Activated CD4-positive, alpha-beta T cell treated with anti-CD3 and anti-CD28 coated beads, Interleukin-2, amount 10 ng/mL, durations not matched to agents 24 days and 14 days (primary cell): ENCODE measurements at places on chromosomes 2 and 18.

DNA sequence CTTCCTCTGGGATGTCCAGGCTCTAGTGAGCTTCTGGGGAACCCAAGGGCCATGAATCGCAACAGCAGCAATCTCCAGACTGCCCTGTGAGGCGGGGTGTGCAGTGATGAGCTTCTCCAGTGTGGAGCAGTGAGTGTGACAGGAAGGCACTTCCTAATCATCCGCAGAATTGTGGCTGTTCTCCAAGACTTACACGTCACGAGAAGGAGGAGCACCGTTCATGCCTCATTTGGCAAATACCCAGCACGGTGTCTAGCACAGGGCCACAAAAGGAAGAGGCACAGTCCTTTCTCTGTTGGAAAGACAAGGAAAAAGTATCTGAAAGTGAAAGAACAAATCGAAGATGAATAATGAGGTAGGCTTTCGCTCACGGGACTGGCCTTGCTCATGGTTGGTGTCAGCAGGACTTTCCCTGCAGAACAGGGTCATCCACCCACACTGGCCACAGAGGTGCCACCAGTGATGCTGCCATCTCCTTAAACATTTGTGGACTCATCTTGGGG lies 125.1 kb upstream of the HAAO start:
- H3K36me3 ChIP-seq = no peaks in the 10 kb centered on the region

DNA sequence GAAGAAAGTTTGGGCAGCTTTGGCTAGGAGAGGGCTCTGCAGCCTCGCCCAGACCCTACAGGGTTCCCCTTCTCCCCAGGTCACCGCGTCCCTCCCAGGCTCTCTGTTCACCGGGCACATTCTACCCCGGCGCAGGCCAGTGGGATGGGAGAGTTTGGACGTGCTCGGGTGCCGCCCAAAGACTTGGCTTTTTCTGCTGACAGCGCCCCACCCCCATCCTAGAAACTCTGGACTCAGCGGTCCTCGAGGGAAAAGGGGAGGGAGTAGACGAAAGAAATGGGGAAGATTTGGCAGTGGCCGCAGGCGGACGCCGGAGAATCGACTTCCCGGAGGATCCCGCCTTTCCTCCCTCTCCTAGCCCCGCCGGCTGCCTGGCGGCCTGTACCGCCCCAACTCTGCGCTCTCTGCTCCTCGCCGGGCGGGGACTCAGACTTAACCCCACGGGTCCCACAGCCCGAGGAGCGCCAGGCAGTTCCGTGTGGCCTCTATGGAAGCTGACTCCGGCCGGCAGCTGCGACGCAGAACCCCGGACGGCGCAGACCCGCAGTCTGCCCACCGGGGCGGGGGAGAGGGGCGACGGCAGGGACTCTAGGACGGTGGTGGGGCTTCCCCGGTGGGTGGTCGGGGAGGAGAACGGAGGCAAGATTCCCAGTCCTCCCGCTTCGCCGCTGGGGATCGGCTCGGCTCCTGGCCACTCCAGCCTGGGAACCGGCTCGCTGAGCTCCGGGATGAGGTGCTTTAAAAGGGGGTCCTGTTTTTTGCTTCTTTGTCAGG lies 863 bp upstream of the SIX2 start:
- H3K27ac ChIP-seq = no peak overlapping the region
- H3K4me3 ChIP-seq = peak overlapping the region; percentile 80
- peaks cover 79% of the 10 kb centered on the region for H3K27me3 ChIP-seq
- peaks cover 11% of the 10 kb centered on the region for H3K4me1 ChIP-seq
- peaks cover 2% of the 10 kb centered on the region for H3K36me3 ChIP-seq

DNA sequence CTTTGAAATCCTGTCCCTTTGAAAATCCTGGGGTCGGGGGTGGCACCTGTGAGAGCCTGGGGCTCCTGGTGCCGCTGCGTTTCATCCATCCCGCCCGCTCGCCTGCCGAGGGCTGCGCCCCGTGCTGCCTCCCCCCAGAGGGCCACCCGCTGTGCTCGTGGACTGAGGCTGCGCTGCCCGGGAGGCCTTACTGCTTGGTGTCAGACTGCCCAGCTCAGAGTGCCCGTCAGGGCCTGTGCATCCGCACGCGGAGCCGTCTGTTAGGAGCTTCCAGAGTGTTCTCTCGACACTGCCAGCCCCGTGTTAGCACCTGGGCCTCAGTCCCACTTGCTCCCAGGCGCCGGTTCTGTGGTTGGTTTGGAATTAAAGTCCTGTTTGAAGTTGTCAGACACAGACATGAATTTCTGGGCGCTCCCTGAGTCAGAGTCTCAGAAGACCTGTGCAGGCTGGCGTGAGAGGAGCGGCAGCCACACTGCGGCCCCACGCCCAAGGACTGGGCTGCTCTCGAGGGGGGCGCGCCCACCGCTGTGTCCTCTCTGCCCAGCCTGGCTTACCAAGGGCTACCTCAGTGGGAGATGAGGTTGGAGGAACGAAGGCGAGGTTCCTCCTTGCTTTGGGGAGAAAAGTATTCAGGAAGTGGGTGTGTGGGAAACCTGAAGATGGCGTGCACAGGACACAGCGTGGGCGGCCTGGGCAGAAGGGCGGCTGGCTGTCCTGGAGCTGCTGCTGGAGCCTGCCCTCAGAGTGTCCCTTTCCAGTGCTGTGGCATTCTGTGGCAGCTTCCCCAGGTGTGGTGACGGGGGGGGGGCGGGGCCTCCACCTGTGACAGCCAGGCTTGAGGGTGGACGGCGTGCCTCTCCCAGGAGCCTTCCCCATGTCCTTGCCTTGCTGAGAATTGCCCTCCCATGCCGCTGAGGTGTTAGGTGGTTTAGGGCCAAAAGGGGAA lies 14.1 kb downstream of the DTYMK start:
- no peaks in the 10 kb centered on the region for H3K27me3 ChIP-seq
- peaks cover 31% of the 10 kb centered on the region for H3K36me3 ChIP-seq
- H3K4me3 ChIP-seq = no peak overlapping the region
- H3K4me1 ChIP-seq = peaks cover 2% of the 10 kb centered on the region

GRCh38 chr2:54397426-54397825 lies 58.7 kb upstream of the SPTBN1 start:
- peaks cover 5% of the 10 kb centered on the region for H3K4me1 ChIP-seq
- no peak overlapping the region for H3K27ac ChIP-seq
- H3K27me3 ChIP-seq = peaks cover 4% of the 10 kb centered on the region
- DNase-seq = no peak
- H3K36me3 ChIP-seq = no peaks in the 10 kb centered on the region
